ENCODE measurements at places on chromosomes 6 and 20. TPM values are rescaled to one million over a fixed set of nuclear protein-coding genes. Genes with fewer than 3 reads are reported as not detected.

DUSP22 gene
- 13.5 TPM for total RNA-seq

SIM1 gene
- total RNA-seq, result 1.6 TPM

OR2J3 gene
- not detected for total RNA-seq

GATA5 gene
- total RNA-seq, result 1.7 TPM

SLCO4A1 gene
- total RNA-seq, result not detected

LY6G6C gene
- total RNA-seq, result not detected

CFB gene
- total RNA-seq, result 15.0 TPM

THBS2 gene
- total RNA-seq, result 3,001 TPM

PRDM13 gene
- not detected for total RNA-seq

BMP6 gene
- total RNA-seq, result 173 TPM

CLVS2 gene
- not detected for total RNA-seq

CDH26 gene
- 0.23 TPM for total RNA-seq

IP6K3 gene
- total RNA-seq, result not detected

MYL9 gene
- total RNA-seq, result 5.6 TPM

C20orf141 gene
- total RNA-seq, result not detected

PSORS1C2 gene
- not detected for total RNA-seq

ID4 gene
- total RNA-seq, result 43.5 TPM

NOTCH4 gene
- 0.82 TPM for total RNA-seq

CFAP206 gene
- 0.23 TPM for total RNA-seq

WFDC12 gene
- total RNA-seq, result not detected

ADGRB3 gene
- total RNA-seq, result not detected
